ENCODE measurements at places on chromosomes 11 and 22.

- no peak for DNase-seq
Observed at GRCh38 chr11:17519061-17519885, 24.9 kb downstream of the USH1C start.

DNA sequence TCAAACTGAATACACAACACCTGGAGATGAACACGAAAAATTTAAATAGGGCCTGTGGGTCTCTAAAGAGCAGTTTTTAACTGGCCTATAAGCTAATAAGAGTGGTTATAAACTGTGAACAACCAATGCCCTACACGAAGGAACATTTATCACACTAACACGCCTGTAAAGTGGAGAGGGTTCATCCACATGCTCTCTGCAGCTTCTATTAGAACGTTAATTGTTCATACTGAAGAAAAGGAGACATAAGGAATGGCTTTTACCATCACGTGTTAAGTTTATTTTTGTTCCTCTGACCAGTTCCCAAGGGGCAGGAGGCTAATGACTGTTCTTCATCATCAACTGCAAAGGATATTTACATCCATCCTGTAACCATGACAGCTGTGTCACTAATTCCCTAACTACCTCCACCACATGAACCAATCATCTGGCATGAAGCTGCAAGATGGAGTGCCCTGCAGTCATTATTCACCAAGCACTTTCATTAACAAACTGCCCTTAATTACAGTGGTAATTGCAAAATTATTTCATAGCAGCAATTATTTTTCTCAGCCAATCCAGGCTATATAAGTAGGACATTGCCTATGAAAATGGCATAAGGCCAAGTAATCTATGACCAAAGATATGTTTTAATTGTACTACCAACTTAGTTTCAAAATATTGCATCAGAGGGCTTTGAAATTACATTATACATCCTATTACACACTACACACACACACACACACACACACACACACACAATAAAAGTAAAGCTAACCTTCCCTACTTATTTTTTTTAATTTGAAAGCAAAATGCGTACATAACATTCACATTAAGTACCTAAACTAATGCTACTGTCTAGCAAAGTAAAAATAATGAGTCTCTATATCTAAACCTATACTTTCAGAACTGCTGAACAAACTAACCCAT, 186.7 kb downstream of the CADM1 start:
- DNase-seq: no peak

GRCh38 chr11:106681435-106681834, 336.8 kb downstream of the GUCY1A2 start:
- no peak for DNase-seq

DNA sequence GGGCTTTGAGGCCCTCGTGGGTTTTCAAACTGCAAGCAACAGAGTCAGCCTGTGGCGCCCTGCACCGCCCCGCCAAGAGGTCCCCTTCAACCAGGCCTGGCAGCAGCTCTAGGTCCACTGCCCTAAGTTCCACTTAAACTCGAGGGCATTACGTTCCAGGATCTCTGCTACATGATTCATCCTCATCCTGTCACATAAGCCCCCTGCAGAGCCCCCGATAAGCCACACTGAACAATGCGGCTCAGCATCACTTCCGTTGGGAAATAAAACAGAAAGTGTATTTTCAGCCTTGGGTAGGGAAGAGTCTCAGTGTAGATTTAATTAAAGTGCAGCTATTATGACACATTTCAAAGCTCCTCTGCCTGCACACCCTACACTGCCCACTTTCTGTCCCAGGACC, 24.6 kb downstream of the SULT4A1 start:
- no peak for DNase-seq

DNA sequence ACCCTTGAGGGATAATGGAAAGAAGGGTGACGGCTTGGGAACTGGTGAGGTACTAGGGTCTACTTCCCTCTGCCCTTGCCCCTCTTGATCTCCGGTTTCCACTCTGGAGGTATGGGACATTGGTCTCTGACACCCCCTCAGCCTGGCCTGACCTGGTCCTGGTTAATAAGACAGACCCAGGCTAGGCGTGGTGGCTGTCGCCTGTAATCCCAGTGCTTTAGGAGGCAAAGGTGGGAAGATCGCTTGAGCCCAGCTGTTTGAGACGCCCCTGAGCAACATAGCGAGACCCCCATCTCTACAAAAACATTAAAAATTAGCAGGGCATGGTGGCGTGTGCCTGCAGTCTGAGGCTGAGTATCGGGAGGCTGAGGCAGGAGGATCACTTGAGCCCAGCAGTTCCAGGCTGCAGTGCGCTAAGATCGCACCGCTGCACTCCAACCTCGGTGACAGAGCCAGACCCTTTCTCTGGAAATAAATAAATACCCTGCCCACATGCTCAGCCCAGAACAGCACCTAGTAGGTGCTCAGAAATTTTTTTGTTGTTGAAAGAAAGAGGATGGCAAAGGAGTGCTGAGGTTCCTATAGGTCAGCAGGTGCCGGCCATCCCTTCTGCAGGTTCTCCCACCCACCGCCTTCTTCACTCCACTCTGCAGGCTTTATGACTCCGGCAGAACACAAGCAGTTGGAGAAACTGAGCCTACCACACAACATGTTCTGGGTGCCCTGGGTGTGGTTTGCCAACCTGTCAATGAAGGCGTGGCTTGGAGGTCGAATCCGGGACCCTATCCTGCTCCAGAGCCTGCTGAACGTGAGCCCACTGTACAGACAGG, 6.3 kb downstream of the BEST1 start:
- no peak for DNase-seq

- no peak for DNase-seq
Observed at GRCh38 chr11:61119571-61119970, 17.3 kb downstream of the CD5 start.

DNA sequence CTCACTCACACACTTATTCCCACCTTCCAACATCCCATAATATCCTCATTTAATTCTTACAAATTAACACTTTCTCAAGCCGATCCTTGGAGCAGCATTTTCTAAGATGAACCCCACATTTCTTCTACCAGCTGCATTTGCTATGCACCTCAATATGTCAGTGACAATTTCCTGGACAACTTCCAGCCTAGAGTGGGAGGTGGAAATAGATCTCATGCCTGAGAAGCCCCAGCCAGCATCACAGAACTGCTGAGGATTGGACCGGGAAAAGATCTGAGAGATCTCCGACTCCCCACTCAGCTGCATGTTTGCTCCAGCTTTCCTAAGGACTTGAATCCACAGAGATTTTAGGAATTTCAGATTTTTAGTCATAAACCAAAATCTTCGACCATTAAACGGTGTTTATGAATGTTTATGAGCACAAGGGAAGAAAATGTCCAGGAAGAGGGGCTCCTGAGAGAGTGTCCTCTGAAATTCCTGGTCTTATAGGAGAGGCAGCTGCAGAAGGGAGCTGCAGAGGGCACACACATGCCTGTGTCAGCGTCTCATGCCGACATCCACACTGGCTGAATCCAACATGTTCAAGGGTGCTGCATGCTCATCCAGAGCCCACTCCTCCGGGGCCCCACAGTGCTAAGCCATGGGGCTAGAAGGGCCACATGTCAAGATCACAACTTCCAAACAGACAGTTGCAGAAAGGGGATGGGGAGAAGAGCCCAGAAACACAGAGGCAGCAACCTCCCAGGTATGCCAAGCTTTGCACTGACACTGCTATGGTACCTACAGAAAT, 68.6 kb downstream of the MICAL3 start:
- no peak for DNase-seq

DNA sequence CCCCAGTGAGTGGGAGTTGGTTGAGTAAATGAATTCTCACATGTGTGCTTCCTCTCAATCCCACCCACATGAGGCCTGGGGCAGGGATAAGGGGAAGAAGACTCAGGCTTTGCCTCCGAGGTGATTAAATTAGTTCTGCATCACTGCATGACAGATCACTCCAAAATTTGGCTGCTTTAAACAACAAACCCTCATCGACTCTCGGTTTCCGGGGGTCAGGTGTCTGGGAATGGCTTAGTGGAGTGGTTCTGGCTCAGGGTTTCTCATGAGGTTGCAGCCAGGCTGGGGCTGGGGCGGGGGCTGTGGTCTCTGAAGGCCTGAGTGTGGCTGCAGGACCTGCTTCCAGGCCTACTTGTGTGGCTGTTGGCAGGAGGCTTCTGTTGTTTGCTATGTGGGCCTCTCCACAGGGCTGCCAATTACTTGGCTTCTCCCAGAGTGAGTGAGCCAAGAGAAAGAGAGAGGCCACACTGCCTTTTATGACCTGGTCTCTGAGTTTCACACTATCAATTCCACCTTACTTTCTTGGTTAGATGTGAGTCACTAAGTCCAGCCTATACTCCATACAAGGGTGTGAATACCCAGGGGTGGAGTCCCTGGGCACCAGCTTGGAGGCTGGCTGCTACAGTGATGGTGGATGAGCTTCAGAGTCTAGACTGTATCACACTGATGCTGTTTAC, 15.9 kb downstream of the MOGAT2 start:
- DNase-seq: no peak

- no peak for DNase-seq
Observed at GRCh38 chr11:1879342-1879940, 12.3 kb downstream of the PRR33 start.

DNA sequence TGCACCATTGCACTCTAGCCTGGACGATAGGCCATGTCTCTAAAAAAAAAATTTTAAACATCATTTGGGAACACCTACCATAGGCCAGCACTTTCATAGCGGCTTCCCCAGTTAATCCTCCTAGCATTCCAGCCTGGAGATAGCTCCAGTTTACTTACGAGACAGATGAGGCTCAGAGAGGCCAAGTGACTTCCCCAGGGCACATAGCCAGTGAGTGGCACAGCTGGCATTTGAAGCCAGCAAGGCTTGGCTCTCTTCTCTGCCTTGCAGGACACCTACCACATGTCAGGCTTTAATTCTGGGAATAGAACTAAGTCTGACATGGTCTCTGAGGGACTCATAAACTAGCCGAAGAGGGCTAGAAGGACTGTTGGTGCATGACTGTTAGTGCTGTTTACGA, 4.9 kb upstream of the TAGLN start:
- DNase-seq: no peak

GRCh38 chr11:57566005-57566904, 1.2 kb downstream of the UBE2L6 start:
- no peak for DNase-seq

GRCh38 chr11:108654994-108655631, 9.8 kb upstream of the DDX10 start:
- DNase-seq: no peak

DNA sequence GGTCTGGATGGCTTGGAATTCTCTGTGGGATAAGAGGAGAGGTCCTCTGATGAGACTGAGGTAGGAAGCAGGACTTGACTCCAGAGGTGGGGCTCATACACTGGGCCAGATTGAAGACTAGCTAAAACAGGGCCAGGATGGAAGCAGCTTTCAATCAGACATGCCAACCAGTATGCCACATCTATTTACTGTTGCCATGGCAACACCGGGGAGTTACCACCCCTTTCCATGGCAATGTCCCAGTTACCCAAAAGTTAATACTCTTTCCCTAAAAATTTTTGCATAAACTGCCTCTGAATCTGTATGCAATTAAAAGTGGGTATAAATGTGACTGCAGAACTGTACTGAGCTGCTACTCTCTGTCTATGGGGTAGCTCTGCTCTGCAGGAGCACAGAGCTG, 247.5 kb upstream of the ZBED5 start:
- DNase-seq: peak; percentile 4

- no peak for DNase-seq
Observed at GRCh38 chr11:67302571-67303131, 679 bp upstream of the SSH3 start.

GRCh38 chr22:45149671-45150070, 14.1 kb upstream of the NUP50 start:
- no peak for DNase-seq

- DNase-seq: no peak
Observed at GRCh38 chr11:35165030-35165422, 26.1 kb downstream of the CD44 start.

GRCh38 chr11:17408026-17408425, 19.6 kb upstream of the KCNJ11 start:
- DNase-seq: no peak

GRCh38 chr11:58938398-58938797, 890 bp upstream of the GLYATL1 start:
- no peak for DNase-seq

GRCh38 chr11:23611726-23612125, 751.5 kb upstream of the CCDC179 start:
- DNase-seq: no peak

- no peak for DNase-seq
Observed at GRCh38 chr11:16440136-16440535, 83.8 kb upstream of the SOX6 start.

DNA sequence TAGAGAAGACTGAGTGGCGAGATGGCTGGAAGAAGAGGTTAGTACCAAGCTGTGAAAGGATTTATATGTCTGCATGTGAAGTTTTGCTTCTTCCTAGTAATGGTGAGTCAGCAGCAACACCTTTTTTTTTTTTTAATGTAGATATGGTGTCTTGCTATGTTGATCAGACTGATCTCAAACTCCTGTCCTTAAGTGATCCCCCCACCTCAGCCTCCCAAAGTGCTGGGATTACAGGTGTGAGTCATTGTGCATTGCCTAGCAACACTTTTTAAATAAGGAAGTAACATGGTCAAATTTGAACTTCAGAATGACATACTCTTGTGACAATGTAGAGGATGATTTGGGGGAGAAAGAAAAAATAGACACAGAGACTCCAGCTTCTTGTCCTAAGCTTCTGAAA, 6.5 kb upstream of the CSTPP1 start:
- DNase-seq: no peak

DNA sequence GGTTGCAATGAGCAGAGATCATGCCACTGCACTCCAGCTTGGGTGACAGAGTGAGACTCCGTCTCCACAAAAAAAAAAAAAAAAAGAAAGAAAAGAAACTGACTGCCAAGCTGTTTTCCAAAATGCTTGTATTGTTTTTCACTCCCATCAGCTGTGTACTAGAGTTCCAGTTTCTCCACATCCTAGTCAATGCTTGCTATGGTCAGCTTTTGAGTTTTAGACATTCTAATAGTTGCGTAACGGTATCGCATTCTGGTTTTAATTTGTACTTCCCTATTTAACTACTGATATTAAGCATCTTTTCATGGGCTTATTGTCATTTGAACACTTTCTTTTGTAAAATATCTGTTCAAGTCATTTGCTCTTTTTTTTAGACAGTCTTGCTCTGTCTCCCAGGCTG, 55.7 kb downstream of the TSPAN18 start:
- DNase-seq: no peak

DNA sequence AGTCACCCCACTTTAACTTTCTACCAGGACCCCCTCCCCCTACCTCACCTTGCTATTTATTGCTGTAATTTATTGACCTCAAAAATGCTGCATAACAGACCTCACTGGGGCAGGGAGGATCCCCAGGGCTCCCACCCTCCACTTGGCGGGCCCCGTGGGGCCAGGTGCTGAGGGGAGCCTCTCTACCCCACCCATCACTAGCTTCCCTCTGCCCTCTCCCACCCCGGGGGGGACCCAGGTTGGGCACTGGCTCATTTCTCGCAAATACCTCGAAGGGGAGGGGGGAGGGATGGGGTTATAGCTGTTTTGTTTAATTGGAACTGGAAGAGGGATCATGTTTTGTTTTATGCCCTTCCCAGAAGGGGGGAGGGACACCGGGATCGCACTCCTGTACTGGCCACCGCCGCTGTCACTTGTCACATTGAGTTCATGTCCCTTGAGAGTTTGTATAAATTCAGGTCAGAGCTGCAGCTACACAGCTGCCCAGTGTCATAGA, 16.3 kb upstream of the TMEM191C start:
- no peak for DNase-seq
